ACHN (cell line): ENCODE measurements at places on chromosomes 5 and 9.

- peak; percentile 82 for DNase-seq
Observed at GRCh38 chr9:127336506-127337352, 60.2 kb upstream of the SLC2A8 start.

- DNase-seq, result no peak
Observed at GRCh38 chr9:83688921-83689320, 18.8 kb downstream of the UBQLN1 start.

DNA sequence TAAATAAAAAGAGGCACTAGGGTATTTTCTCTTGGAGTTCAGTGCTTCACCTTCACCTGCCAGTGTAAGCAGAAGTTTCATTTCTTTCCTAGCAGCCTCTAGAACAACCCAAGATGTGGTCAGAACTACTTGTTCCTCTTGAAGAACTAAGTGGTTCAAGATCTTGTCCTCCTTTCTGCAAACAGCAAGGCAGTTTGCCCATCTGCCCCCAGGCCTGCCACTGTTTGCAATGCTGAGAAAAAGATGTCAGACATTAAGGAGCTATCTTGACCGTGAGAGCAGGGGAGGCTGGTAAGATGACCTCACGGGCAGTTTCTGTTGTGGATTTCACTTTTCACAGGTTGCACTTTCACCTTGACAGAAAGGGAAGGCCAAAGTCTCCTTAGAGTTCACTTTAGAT lies 52.0 kb upstream of the KLF4 start:
- no peak for DNase-seq

GRCh38 chr5:36272136-36272690 lies 29.5 kb downstream of the RANBP3L start:
- no peak for DNase-seq

- DNase-seq, result no peak
Observed at GRCh38 chr9:116724123-116724522, 37.0 kb downstream of the TRIM32 start.

DNA sequence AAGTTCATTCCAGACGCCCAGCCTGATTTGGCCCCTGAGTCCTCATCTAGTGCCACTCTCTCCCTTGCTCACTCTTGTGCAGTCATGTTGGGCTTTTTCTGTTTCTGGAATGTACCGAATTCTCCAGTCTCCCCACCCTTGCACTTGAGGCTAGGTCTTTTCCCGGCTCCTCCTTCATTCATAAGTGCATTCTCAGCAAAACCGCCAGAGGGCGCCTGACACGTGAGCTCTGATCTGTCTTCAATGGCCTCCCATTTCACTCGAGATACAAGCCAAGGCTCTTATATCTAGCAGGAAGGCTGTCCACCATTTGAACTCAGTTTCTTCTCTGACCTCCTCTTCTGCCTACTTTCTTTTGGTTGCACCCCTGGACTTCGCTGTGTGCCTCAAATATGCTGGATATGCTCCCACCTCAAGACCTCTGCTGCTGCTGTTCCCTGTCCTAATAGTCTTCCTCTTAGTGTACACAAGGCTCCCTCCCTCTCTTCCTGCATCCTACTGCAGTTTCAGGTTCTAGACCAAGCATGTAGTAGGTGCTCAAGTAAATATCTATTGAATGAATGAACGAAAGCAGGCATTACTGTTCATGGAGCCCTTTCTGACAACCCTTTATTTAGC lies 568.1 kb upstream of the WWC1 start:
- peak; percentile 78 for DNase-seq

- no peak for DNase-seq
Observed at GRCh38 chr5:31911291-31912265, 262.5 kb downstream of the GOLPH3 start.
